Right kidney (tissue), 9 donors: ENCODE measurements at places on chromosomes 6 and 20.

DNA sequence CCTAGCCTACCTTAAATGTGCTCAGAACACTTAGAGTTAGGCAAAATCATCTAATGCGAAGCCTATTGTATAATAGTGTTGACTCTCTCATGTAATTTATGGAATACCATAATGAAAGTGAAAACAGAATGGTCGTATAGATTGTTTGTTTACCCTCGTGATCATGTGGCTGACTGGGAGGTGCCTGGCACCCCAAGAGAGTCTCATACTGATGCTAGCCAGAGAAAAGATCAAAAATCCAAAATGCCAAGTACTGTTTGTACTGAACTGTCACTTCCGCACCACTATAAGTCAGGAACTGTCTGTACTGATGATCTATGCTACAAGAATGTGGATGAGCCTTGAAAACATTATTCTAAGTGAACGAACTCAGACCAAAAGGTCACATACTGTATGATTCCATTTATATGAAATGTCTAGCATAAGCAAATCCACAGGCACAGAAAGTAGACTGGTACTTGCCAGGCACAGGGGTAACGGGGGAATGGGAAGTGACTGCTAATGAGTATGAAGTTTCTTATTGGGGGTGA lies 22.4 kb downstream of the ZMYND8 start:
- no peak for DNase-seq

- DNase-seq = no peak
Observed at GRCh38 chr6:57190140-57190539, 18.0 kb downstream of the BAG2 start.

DNA sequence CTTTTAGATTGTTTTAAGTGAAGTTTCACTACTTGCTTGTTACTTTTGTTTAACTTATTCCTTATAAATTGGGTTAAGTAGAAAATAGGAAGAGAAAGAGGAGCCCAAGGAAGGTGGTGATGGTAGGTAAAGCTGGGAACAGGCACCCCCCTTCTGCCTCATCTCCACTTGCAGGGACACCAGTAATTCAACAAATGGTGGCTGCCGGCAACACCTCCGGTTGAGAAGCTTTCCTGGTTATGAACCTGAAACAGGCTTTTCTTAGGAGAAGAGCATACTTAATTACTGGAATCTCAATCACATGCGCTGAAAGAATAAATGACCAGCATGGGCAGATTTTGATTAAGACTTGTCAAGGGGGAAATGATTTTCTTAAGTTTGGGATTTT lies 158.9 kb upstream of the ZNF217 start:
- DNase-seq = no peak

GRCh38 chr6:132198040-132198439 lies 203.2 kb downstream of the MOXD1 start:
- DNase-seq = no peak

DNA sequence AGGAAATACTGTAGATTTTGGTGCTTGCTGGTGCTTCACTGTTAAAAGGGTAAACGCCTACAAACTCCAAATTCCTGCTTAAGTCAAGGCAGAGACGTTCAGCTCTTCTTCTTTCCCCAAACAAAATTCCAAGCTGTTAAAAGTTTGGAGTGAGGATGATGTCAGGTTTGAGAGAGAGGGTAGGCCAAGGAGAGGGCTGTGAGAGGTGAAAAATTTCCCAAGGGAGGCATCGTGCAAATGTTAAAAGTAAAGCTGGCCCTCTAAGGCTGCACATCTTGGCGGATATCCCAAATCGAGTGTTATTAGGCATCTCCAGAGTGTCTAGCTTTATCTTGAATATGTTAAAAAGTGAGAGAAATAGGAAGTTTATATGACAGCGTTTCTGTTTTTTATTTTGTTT lies 651.8 kb downstream of the QKI start:
- no peak for DNase-seq

DNA sequence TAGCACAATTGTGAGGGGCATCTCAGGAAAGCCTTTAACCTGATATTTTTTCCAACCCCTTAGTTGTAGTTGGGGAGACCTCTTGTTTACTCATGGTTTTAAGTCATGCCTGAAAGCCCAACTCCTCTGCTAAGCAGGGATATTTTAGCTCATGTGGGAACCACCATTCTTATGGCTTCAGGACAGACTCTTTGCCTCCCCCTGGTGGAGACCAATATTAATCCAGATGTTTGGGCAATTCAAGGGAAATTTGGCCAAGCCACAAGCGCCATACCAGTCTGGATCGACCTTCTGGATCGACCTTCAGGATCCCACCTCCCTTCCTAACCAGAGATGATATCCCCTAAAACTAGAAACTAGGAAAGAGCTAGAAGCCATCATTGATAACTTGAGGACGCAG lies 211.2 kb downstream of the C6orf118 start:
- no peak for DNase-seq
